ENCODE measurements at places on chromosomes 3 and 15.

DNA sequence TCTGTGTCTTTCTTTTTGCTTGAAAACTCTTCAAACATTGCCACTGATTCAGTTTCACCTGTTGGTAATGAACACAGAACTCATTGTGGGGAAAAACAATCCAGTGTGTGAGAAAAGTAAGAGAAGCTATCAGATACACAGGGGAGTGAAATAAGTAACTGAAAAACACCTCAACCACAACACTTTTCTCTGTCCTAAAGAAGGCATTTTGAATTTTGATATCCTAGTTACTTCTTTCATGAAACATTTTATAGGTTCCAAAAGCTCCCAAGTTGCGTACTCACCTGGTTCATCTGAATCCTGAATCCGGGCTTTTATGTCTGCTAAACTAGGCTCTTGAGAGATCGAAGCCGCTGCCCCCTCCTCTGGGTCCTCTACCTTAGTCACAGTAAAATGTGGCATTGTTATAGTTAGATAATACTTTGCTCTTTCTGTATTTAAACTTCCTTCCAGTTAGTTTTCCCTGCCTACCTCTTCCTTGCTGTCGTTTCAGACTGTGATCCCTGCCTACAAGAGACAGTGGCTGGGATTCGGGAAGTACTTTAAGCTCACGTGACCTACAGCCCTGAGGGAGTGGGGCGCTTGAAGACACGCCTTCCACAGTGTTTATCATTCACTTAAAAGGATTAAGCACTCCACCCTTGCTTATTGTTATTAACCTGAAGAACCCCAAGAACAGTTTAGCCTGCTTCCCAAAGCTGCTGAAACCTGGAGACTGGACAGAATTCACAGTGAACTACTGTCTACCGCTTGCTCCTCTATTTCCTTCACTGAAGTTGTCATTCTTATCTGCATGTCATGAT, 19.1 kb downstream of the SLC12A6 start:
- DNase-seq = no peak

- DNase-seq = no peak
Observed at GRCh38 chr3:107769882-107770281, 247.1 kb downstream of the BBX start.

GRCh38 chr3:125261031-125261430, 48.5 kb upstream of the SLC12A8 start:
- no peak for DNase-seq

- DNase-seq = no peak
Observed at GRCh38 chr3:21310891-21311290, 440.1 kb downstream of the ZNF385D start.

DNA sequence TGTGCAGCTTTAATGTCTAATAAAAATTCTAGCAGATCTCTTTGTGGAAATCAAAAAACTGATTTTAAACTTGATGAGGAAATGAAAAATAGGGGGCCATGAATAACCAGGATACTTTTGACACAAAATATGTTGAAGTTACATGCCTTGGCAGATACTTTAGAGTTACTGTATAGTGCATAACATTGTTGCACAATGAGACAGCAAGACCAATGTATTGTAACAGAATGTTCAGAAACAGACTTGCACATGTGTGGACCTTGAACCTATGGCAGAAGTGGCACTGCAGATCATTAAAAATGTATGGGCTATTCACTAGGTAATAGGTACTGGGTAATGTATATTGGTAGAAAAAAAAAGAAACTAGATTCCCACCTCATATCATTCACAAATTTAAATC, 343.0 kb upstream of the ARL6 start:
- DNase-seq = no peak

DNA sequence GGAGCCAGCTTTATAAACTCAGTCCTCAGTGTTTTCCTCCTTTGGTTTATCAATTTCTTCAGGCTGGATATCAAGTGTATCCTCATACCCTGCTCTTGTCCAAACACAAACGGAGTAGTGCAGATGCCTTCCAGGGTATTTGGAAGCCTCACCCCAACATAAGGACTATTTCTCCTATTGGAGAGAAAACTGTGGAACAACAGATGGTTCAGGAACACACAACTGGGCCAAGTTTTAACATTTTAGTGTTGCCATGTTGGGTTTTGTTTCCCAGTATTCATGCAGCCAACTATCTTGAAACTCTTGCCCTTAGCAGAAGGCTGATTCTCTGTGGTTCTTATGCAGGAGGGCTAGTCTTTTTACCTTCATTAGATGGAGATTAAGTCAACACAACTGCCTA, 398.1 kb downstream of the GABRB3 start:
- no peak for DNase-seq

- no peak for DNase-seq
Observed at GRCh38 chr15:56786966-56787365, 53.7 kb upstream of the ZNF280D start.

DNA sequence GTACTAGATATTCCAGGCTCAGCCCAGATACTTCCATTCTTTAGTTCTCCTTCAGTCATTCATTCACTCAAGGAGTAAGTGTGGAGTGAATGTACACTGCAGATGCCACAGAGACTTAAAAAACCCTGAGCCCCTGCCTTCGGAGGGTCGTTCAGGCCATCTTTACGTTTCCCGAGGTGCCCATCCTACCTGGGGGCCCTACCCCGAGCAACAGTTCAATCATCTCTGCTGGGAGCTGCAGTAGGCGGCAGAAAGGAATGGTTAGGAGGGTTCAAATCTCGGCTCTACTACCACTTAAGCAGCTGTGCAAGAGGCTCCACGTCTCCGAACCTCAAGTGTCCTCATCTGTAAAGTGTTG, 613 bp downstream of the SEC13 start:
- DNase-seq = no peak

DNA sequence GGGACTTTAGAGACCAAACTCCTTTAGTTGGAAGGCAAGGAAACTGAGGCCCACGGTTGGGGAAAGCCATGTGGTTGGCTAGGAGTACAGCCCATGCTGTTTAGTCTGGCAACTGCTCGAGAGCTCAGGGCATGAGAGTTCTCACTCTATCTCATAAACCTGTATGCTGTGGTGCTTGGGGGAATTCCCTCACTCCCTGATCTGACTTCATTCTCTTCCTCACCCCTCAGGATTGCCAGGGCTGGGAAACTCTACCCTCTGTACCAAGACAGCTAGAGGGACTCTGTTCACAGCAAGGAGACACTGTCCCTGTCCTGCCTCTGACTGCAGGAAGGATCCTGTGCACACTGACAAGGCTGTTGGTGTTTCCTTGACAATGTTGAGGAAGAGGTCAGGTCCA, 230.2 kb downstream of the ZNF621 start:
- DNase-seq = no peak

GRCh38 chr15:38961456-38961855, 396.8 kb upstream of the RASGRP1 start:
- DNase-seq = no peak

GRCh38 chr3:99638167-99638948, at the start of gene COL8A1:
Gene COL8A1 (plus strand): TSS chr3:99638594. CDS start chr3:99790683, 152,089 bp downstream.
- no peak for DNase-seq

- DNase-seq = no peak
Observed at GRCh38 chr3:127815641-127816605, 6.4 kb downstream of the MGLL start.

GRCh38 chr15:99433757-99434450, 131.9 kb upstream of the MEF2A start:
- no peak for DNase-seq

GRCh38 chr15:45114076-45114750, at the start of the genes DUOX2 and DUOXA2:
Gene DUOX2 (minus strand): TSS chr15:45114172. CDS start chr15:45113411, 761 bp downstream.
Gene DUOXA2 (plus strand): TSS chr15:45114326. CDS start chr15:45114606, 280 bp downstream.
- DNase-seq = no peak

- DNase-seq = no peak
Observed at GRCh38 chr3:16825617-16826204, 59.0 kb upstream of the PLCL2 start.

- no peak for DNase-seq
Observed at GRCh38 chr3:25597535-25598101, 67.1 kb downstream of the TOP2B start.

GRCh38 chr3:96869316-96869715, 54.9 kb downstream of the EPHA6 start:
- no peak for DNase-seq
